Esophagus muscularis mucosa (tissue), 4 donors: ENCODE measurements at places on chromosomes 5 and 9. TPM values are rescaled to one million over a fixed set of nuclear protein-coding genes. Genes with fewer than 3 reads are reported as not detected.

The PITX1 gene
- 5.2 TPM for total RNA-seq

GRCh38 chr9:136665111-136665703 lies 2.5 kb downstream of the EGFL7 start:
- H3K36me3 ChIP-seq, result peaks cover 61% of the 10 kb centered on the region
- peaks cover 12% of the 10 kb centered on the region for H3K4me1 ChIP-seq
- peak overlapping the region; percentile 56 for H3K27ac ChIP-seq
- peaks cover 88% of the 10 kb centered on the region for H3K27me3 ChIP-seq

The GRPEL2 gene
- 9.1 TPM for total RNA-seq

- H3K36me3 ChIP-seq, result no peaks in the 10 kb centered on the region
- H3K27ac ChIP-seq, result no peak overlapping the region
- no peak for DNase-seq
- no peaks in the 10 kb centered on the region for H3K27me3 ChIP-seq
These were observed 24.9 kb downstream of the CNOT6 start for GRCh38 chr5:180519098-180519497.

GRCh38 chr9:134317790-134318414 lies 8.4 kb upstream of the RXRA start:
- no peak overlapping the region for H3K27ac ChIP-seq
- H3K36me3 ChIP-seq, result no peaks in the 10 kb centered on the region
- H3K4me3 ChIP-seq, result no peak overlapping the region
- no peak for DNase-seq

GRCh38 chr9:95211028-95211427 lies 106.5 kb downstream of the FANCC start:
- H3K27ac ChIP-seq, result no peak overlapping the region
- peaks cover 7% of the 10 kb centered on the region for H3K4me1 ChIP-seq
- no peak for DNase-seq
- no peak overlapping the region for H3K4me3 ChIP-seq
- H3K27me3 ChIP-seq, result no peaks in the 10 kb centered on the region

The DAPK1 gene
- total RNA-seq, result 76.8 TPM

DNA sequence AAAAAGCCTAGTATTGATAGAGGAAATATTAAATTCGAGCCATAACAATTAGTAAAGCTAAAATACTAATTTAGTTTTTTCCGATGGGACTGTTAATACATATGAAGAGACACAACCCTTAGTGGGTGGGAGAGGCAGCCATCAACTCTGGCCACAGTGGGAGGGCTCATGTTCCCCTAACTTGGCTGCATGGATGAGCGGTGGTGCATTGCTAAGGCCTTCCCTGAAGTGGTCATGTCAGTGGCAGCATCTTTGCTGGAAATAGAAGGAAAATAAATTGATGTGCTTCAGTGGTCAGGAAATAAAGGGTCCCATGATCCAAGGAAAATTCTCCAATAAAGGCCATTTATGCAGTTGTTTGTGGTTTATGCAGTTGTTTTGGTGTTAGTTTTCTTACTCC lies 33.9 kb upstream of the F2RL2 start:
- H3K4me3 ChIP-seq, result no peak overlapping the region
- no peaks in the 10 kb centered on the region for H3K36me3 ChIP-seq
- H3K27me3 ChIP-seq, result no peaks in the 10 kb centered on the region
- H3K4me1 ChIP-seq, result no peaks in the 10 kb centered on the region
- H3K27ac ChIP-seq, result no peak overlapping the region

The OR13C4 gene
- total RNA-seq, result not detected

DNA sequence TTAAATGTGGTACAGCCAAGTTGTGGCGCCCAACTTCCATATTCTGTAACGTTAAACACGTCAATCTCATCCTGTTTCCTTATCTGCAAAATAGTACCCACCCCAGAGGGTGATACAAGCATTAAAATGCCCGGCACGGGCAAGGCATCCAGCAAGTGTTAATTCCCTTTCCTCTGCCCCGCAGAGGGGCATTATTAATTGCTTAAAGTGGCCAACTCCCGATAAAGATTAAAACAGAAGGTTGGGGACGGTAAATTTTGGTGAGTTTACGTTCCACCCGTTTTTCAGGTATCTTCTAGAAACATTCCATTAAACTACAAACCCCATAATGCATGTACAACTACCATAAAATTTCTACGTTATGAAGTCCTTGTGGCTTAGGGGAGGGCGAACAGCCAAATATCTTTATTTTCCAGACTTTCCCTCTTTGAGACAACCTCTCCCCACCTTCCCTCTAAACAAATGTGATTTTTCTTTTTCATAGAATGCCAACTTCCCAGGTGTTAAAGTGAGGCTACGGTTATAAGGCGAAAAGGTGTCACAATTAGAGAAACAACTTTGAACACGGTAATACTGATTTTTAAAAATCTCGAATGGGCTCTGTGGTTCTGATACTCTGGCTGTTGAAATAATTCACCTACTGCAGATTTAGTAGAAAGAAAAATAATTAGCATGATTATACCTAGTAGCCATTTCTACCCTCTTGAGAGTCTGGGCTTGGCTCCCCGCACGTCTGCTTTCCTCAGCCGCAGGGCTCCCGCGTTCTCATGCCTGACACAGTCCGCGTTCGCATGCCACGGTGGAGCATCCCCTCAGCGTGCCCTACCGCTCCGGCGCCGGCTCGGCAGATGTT lies 1.2 kb upstream of the GPBP1 start:
- H3K27ac ChIP-seq, result peak overlapping the region; percentile 97
- H3K36me3 ChIP-seq, result no peaks in the 10 kb centered on the region
- DNase-seq, result no peak
- peaks cover 16% of the 10 kb centered on the region for H3K4me1 ChIP-seq
- H3K27me3 ChIP-seq, result no peaks in the 10 kb centered on the region

The NR2F1-AS1 gene
- 9.5 TPM for total RNA-seq

- H3K4me3 ChIP-seq, result no peak overlapping the region
- H3K27me3 ChIP-seq, result no peaks in the 10 kb centered on the region
- no peak overlapping the region for H3K27ac ChIP-seq
- no peaks in the 10 kb centered on the region for H3K36me3 ChIP-seq
- no peak for DNase-seq
- no peaks in the 10 kb centered on the region for H3K4me1 ChIP-seq
These were observed 16.5 kb downstream of the AGXT2 start for GRCh38 chr5:35031276-35031675.

The PIK3R1 gene
- total RNA-seq, result 563 TPM

The IL4 gene
- not detected for total RNA-seq

The MTREX gene
- total RNA-seq, result 64.0 TPM

GRCh38 chr5:176361437-176362232 lies at the start of gene KIAA1191:
Gene KIAA1191, minus strand, starts transcription at chr5:176361764. Its CDS starts 2,256 bp downstream, at chr5:176359508.
- H3K4me3 ChIP-seq, result peak within 1 kb of the TSS; percentile 89
- peak within 1 kb of the TSS; percentile 84 for H3K27ac ChIP-seq
- H3K4me1 ChIP-seq, result peaks cover 20% of the 10 kb centered on the region
- no peaks in the 10 kb centered on the region for H3K27me3 ChIP-seq
- peak; percentile 97 for DNase-seq

The PAPPA gene
- 5.0 TPM for total RNA-seq

DNA sequence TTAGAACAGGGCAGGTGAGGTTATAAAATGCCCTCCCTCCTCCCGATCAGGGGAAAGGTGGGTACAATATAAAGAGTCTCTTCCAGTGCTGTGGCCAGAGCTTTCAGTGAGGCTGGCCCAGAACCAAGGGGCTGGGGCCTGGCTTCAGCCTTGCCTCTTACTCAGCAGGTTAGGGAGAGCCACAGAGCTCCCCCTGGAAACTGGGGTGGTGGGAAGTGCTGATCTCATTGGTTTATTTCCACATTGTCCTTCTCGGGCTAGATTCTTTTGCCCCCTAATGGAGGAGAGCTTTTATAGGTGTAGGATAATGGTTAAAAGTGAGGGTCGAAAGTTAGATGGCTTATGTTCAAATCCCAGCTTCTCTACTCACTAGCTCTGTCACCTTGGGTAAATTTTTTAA lies 186.7 kb upstream of the TBC1D2 start:
- no peaks in the 10 kb centered on the region for H3K4me1 ChIP-seq
- H3K27me3 ChIP-seq, result peaks cover 4% of the 10 kb centered on the region
- no peaks in the 10 kb centered on the region for H3K36me3 ChIP-seq
- no peak overlapping the region for H3K27ac ChIP-seq
- no peak for DNase-seq

The PROB1 gene
- 10.4 TPM for total RNA-seq

The ZNF879 gene
- total RNA-seq, result 6.4 TPM

GRCh38 chr5:144198386-144198785 lies 27.7 kb downstream of the KCTD16 start:
- H3K36me3 ChIP-seq, result no peaks in the 10 kb centered on the region
- no peaks in the 10 kb centered on the region for H3K27me3 ChIP-seq
- H3K4me3 ChIP-seq, result no peak overlapping the region
- H3K27ac ChIP-seq, result no peak overlapping the region
- DNase-seq, result no peak
- peaks cover 9% of the 10 kb centered on the region for H3K4me1 ChIP-seq

The FST gene
- 5.8 TPM for total RNA-seq

DNA sequence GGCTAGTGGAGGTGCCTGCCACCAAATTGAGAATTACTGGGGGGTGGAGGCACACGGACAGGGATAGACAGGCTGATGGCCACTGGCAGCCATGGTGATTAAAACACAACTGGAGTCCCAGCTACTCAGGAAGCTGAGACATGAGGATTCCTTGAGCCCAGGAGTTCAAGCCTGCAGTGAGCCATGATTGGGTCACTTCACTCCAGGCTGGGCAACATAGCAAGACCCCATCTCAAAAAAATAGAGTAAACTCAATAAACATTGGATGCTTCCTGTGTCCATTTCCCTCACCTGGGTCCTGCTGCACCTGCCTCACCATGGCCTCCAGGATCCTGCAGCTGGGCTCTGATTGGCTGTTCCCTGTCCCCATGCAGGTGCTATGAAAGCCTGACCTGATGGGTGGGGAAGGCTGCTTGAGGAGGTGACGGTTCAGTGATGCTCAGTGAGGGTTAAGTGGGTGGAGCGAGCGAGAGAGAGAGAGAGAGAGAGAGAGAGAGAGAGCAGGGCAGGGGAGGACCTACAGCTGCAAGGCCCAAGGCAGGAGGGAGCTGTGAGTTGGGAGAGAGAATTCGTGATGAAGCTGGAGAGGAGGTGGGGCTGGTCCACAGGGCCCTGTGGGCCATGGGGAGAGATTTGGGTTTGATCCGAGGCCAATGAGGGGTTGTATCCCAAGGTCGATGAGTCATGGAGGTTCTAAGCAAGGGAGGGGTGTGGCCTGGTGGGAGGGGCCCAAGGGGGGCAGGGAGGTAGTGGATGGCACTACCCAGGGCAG lies 36.7 kb upstream of the FUBP3 start:
- H3K27ac ChIP-seq, result no peak overlapping the region
- H3K4me3 ChIP-seq, result no peak overlapping the region
- no peaks in the 10 kb centered on the region for H3K27me3 ChIP-seq
- H3K36me3 ChIP-seq, result no peaks in the 10 kb centered on the region
- no peak for DNase-seq

DNA sequence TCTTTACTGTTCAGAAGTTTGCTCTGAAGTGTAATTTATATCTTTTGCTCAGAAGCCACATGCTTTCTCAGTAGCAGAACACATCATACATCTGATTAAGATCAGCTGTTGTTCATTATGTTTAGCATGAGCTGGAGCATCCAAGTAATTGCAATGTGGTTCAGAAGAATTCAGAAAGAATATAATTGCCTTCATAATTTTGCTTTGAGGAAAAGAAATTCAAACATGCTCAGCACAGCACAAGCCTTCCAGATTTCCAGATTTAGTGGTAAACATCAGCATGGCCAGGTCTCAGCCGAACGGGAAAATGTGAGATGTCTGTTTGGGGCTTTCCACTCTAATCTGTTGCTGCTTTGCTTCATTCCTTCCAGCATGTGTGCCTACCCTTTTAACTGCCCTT lies 65.9 kb downstream of the ITGA1 start:
- DNase-seq, result no peak
- peaks cover 16% of the 10 kb centered on the region for H3K36me3 ChIP-seq
- H3K4me3 ChIP-seq, result no peak overlapping the region
- peak overlapping the region; percentile 50 for H3K27ac ChIP-seq

The TERT gene
- total RNA-seq, result not detected

GRCh38 chr9:36035006-36035405 lies 1.7 kb upstream of the RECK start:
- no peaks in the 10 kb centered on the region for H3K36me3 ChIP-seq
- H3K4me3 ChIP-seq, result no peak overlapping the region
- no peaks in the 10 kb centered on the region for H3K27me3 ChIP-seq
- H3K27ac ChIP-seq, result no peak overlapping the region

- H3K27me3 ChIP-seq, result no peaks in the 10 kb centered on the region
- DNase-seq, result no peak
- no peak overlapping the region for H3K4me3 ChIP-seq
- peaks cover 18% of the 10 kb centered on the region for H3K4me1 ChIP-seq
- no peak overlapping the region for H3K27ac ChIP-seq
These were observed 7.0 kb downstream of the FAM53C start for GRCh38 chr5:138344887-138345622.

DNA sequence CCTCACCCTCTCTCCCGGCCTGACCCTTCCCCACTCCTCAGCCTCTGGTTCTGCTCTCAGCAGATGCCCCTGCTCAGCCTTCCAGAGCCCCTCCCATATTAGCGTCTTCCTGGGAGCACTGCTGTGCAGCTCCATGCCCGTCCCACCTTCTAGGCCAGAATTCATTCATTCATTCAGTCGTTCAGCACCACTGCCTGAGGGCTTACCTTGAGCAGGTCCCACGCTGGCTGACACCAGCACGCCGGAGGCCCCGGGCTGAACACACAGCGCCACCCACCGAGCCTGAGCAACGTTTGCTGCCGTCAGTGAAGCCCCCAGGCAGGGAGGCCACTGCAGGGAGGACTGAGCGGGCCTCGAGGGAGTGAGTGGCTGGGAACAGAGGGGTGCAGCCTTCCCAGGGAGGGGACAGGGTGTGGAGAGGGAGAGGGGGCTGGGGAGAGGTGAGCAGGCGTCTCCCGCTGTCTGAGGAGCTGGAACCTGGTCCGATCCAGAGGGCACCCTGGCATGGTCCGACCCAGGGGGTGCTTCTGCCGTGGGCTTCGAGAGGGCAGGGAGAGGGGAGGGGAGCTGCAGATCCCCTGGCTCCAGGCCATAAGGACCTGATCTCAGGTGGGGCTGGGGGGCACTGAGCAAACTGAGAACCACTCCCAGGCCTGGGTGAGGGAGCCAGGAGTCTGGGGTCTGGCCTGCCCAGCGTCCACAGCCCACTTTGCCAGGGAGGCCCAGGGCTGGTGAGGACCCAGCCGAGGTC lies 98.8 kb upstream of the RAPGEF1 start:
- H3K4me3 ChIP-seq, result no peak overlapping the region
- H3K36me3 ChIP-seq, result no peaks in the 10 kb centered on the region
- no peak overlapping the region for H3K27ac ChIP-seq

DNA sequence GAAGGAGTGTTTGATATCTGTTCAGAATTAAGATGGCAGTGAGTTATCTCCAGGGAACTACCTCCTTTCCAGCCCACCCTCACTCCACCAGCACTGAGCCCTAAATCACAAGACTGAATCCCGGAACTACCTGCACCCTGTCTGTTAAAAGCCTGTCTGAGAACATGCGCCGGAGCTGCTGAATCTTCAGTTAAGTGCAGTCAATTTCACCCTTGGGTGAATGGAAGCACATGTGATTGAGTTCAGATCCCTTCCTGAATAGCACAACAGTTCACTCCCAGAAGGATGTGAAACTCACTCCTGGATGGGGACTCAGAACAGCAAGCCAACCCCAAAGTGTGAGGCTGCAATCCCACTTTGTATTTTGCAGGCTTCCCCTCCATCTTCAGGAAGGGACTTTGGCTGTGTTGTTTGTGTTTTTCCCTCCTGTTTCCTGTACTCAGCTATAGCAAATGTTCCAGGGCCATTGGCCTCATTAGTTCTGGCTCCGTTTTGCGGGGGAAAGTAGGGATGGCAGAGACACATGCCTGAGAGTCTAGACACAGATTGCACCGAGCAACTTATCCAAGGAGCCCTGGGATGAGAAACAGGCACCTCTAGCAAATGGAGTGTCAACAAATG lies 43.4 kb downstream of the DPYSL3 start:
- H3K4me3 ChIP-seq, result no peak overlapping the region
- no peaks in the 10 kb centered on the region for H3K36me3 ChIP-seq
- H3K4me1 ChIP-seq, result peaks cover 53% of the 10 kb centered on the region
- no peak for DNase-seq
- H3K27me3 ChIP-seq, result no peaks in the 10 kb centered on the region
- peak overlapping the region; percentile 24 for H3K27ac ChIP-seq

The LECT2 gene
- total RNA-seq, result not detected

The PCDHGB5 gene
- 8.7 TPM for total RNA-seq
